ENCODE measurements at places on chromosomes 13 and 19. TPM values are rescaled to one million over a fixed set of nuclear protein-coding genes. Genes with fewer than 3 reads are reported as not detected.

The CGB3 gene
- total RNA-seq: not detected

The ZFR2 gene
- 15.8 TPM for total RNA-seq

The UGGT2 gene
- 60.5 TPM for total RNA-seq

The ZNF491 gene
- 1.1 TPM for total RNA-seq

The IER2 gene
- 99.1 TPM for total RNA-seq

The S1PR4 gene
- 0.24 TPM for total RNA-seq

The CEACAM7 gene
- total RNA-seq: 0.24 TPM

The HPN gene
- total RNA-seq: 16.2 TPM

The SPACA4 gene
- not detected for total RNA-seq

The TLE2 gene
- total RNA-seq: 22.8 TPM

GRCh38 chr19:54339646-54340358, 840 bp upstream of the LILRA4 start:
- no peak overlapping the region for H3K4me3 ChIP-seq
- no peak overlapping the region for H3K27ac ChIP-seq
- no peaks in the 10 kb centered on the region for H3K36me3 ChIP-seq
- no peak for DNase-seq
- no peaks in the 10 kb centered on the region for H3K4me1 ChIP-seq
- no peaks in the 10 kb centered on the region for H3K27me3 ChIP-seq

- no peak overlapping the region for H3K27ac ChIP-seq
- DNase-seq: no peak
- H3K4me1 ChIP-seq: no peaks in the 10 kb centered on the region
These were observed 2.2 kb downstream of the C13orf46 start for GRCh38 chr13:113971471-113972231.

DNA sequence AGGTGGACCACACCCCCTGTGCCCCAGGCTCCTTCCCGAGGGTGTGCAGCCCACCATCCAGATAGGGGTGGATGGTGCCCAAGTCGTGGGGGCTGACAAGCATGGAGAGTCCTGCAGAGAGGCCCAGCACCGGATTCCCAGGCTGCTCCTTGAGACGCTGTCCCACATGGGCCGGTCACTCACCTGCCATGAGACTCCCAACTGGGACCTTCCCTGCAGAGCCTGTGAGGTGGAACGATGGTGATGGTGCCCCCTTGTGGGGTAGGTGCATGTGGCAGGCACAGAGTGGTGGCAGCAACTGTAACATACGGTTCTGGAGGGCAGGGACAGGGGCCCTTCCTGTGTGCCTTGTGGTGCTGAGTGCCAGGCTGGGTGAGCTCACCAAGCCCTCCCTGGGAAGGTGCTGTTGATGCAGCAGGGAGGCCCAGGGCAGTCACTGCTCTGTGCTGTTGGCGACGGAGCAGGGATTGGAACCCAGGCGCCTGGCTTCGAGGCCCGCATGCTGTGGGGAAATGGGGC, 33.1 kb downstream of the PPP1R37 start:
- peak; percentile 94 for DNase-seq
- H3K36me3 ChIP-seq: no peaks in the 10 kb centered on the region
- H3K4me3 ChIP-seq: no peak overlapping the region
- 0 out of 2 replicates have a peak, but pooled peaks cover 2% of the 10 kb centered on the region for H3K4me1 ChIP-seq

- H3K36me3 ChIP-seq: no peaks in the 10 kb centered on the region
- peaks cover 16% of the 10 kb centered on the region for H3K4me1 ChIP-seq
- DNase-seq: no peak
- no peak overlapping the region for H3K27ac ChIP-seq
- no peak overlapping the region for H3K4me3 ChIP-seq
These were observed 153.5 kb downstream of the DLEU7 start for GRCh38 chr13:50690006-50690405.

GRCh38 chr13:90696656-90697055, 650.8 kb upstream of the MIR17HG start:
- no peaks in the 10 kb centered on the region for H3K27me3 ChIP-seq
- H3K4me1 ChIP-seq: no peaks in the 10 kb centered on the region
- H3K4me3 ChIP-seq: no peak overlapping the region

DNA sequence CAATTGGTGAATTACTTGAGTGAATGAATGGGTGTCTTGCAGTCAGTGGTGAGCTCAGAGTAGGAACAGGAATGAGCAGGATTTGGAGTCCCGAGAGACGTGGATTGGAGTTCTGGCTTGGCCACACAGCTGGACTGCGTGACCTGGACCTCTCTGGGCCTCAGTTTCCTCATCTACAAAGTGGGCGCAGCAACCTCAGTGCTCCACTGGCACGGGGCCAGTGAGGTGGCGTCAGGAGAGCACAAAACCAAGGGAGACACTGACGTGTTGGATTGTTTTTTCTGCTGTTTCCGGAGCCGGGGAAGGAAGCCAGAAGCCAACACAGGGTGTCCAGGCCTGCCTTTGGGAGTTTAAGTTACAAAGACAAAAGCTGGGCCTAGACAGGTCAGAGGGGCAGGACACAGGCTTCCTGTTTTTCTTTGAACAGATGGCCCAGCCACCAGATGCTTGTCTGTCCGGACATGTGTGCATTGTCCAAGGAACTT, 6.5 kb upstream of the DOCK6 start:
- no peaks in the 10 kb centered on the region for H3K36me3 ChIP-seq
- H3K27ac ChIP-seq: no peak overlapping the region
- no peak for DNase-seq
- no peaks in the 10 kb centered on the region for H3K4me1 ChIP-seq
- H3K4me3 ChIP-seq: no peak overlapping the region

DNA sequence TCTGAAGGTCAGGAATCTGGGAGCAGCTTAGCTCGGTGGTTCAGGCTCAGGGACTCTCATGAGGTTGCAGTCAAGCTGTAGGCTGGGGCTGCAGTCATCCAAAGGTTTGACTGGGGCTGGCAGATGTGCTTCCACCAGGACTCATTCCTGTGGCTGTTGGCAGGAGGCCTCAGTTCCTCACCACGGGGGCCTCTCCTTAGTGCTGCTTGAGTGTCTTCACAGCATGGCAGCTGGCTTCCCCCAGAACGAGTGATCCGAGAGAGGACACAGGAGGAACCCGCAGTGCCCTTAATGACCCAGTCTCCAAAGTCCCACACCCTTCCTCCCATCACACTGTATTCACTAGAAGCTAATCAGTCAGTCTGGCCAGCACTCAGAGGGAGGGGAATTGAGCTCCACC, 38.7 kb upstream of the EHD2 start:
- no peak overlapping the region for H3K27ac ChIP-seq

GRCh38 chr19:13747098-13747453, 17.2 kb upstream of the MRI1 start:
- no peaks in the 10 kb centered on the region for H3K36me3 ChIP-seq
- H3K27ac ChIP-seq: no peak overlapping the region
- peaks cover 14% of the 10 kb centered on the region for H3K4me1 ChIP-seq
- no peaks in the 10 kb centered on the region for H3K27me3 ChIP-seq

DNA sequence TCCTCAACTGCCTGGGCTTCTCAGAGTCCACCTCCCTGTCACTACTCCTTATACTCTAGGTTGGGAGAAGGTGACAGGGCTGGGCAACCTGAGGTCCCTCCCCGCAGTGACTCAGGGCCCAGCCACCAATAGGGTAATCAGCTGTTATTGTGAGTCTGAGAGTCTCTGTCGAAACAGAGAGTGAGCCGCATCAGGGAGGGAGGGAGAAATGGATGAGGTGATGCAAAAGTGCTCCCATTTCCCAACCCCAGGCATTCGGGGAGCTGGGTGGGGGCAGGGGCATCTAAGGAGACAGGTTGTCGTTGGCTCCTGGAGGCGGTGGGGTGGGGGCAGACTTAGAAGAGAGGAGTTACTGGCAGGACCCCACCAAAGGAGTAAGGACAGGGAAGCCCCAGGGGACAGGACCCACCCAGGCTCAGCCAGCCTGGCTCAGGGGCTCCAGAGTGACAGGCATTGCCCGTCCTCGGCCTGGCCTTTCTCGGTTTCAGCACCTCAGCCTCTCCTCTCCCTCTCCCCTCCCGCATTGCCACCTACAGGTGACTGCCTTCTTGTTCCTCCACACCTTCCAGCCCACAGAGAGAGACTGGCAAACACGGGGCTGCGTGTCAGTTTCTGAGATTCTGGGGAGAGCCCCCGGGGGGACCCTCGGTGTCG, at the start of gene DMKN:
Gene DMKN, minus strand, starts transcription at position 22 of the 654 bp plus-strand sequence. CDS start 174 bp downstream, outside the sequence.
- peaks cover 2% of the 10 kb centered on the region for H3K27me3 ChIP-seq
- H3K4me1 ChIP-seq: peaks cover 19% of the 10 kb centered on the region
- peak within 1 kb of the TSS; percentile 63 for H3K4me3 ChIP-seq
- peak; percentile 61 for DNase-seq
- H3K36me3 ChIP-seq: no peaks in the 10 kb centered on the region
- no peak within 1 kb of the TSS for H3K27ac ChIP-seq

DNA sequence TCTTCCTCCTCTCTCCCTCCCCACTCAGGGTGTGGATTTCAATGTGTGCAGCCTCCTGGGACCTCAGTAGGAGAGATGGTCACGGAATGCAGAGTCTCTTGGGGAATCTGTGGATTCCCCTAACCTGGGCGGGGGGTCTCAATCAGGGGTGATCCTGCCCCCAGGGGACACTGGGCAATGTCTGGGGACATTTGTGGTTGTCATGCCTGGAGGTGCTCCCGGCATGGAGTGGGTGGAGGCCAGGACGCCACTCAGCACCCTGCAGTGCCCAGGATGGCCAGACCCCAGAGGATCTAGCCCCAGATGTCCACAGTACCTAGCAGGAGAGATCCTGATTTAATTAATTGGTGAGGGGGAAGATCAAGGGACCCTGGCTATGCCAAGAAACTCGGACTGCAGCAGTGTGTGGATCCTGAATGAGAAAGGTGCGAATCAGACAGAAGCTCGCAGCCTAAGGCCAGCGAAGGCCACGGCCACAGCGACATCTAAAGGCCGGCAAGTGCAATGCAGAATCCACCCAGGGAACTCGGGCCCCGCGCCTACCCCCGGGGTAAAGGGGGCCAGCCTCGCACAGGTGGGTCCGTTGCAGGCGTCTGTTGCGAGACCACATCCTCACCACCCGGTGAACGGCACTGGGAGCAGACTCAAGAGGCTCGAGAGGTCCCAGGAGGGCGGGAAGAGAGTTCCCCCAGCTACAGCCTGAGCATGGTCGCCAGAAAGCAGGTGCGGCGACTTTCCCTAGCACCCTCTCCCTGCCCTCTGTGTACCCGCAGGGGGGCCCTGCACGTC, 88.8 kb downstream of the GNG7 start:
- no peaks in the 10 kb centered on the region for H3K36me3 ChIP-seq
- no peak overlapping the region for H3K27ac ChIP-seq
- peak; percentile 83 for DNase-seq
- H3K27me3 ChIP-seq: no peaks in the 10 kb centered on the region

DNA sequence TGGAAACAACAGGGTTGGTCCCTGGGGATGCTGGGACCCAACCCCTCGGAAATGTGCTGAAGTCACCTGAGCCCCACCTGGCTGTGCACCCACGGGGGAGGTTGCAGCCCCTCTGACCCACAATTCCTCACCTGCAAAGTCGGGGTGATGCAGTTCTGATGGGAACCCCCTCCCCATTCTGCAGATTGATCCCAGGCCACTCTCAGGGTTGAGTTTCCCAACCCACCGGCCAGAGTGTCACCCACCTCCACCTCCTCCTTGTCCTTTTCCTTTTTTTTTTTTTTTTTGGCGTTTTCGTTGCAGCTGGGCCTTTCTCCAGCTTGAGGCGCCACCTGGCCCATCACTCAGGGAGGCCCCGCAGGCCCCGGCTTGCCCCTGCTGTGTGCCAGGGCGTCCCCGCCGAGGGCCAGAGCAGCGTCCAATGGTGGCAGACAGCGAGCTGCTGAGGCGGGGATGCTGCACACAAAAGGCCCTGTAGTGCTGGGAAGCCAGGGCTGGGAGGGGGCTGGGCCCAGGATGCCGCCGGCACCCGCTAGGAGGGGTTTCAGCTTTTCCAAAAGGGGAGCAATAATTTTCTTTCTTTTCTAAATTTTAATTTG, 4.6 kb downstream of the PIK3R2 start:
- peak; percentile 75 for DNase-seq
- no peaks in the 10 kb centered on the region for H3K36me3 ChIP-seq
- no peaks in the 10 kb centered on the region for H3K27me3 ChIP-seq
- H3K27ac ChIP-seq: peak overlapping the region; percentile 65
- H3K4me1 ChIP-seq: peaks cover 10% of the 10 kb centered on the region

GRCh38 chr13:98199480-98199879, 22.4 kb upstream of the RNF113B start:
- H3K27ac ChIP-seq: peak overlapping the region; percentile 97
- DNase-seq: peak; percentile 56
- H3K4me3 ChIP-seq: peak overlapping the region; percentile 49
- no peaks in the 10 kb centered on the region for H3K36me3 ChIP-seq

GRCh38 chr13:47826471-47826870, 174.6 kb downstream of the SUCLA2 start:
- no peak overlapping the region for H3K27ac ChIP-seq
- no peaks in the 10 kb centered on the region for H3K4me1 ChIP-seq
- no peaks in the 10 kb centered on the region for H3K27me3 ChIP-seq
- H3K4me3 ChIP-seq: no peak overlapping the region
- no peak for DNase-seq

- DNase-seq: no peak
- no peaks in the 10 kb centered on the region for H3K36me3 ChIP-seq
- no peaks in the 10 kb centered on the region for H3K4me1 ChIP-seq
- H3K4me3 ChIP-seq: no peak overlapping the region
- no peaks in the 10 kb centered on the region for H3K27me3 ChIP-seq
These were observed 29.9 kb upstream of the TUBGCP3 start for GRCh38 chr13:112617754-112618375.

DNA sequence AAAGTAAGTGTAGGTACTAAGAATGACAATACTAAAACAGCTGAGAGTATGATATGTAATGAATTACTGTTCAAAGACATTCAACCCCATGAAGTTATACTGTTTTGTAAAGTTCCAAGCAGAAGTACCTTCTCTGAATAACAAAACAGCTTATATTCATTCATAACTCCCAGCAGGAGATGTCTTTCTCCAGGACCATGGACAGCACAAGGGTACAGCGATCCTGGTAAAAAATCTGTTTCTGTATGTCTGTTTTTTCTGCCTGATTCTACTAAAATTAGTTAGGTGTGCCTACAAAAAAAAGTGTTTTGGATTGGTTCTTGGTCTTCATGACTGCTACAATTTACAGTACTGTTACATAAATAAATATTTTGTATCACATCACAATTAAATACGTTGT, 172.5 kb upstream of the SLITRK5 start:
- H3K4me1 ChIP-seq: no peaks in the 10 kb centered on the region
- H3K4me3 ChIP-seq: no peak overlapping the region
- DNase-seq: peak; percentile 42
- H3K27me3 ChIP-seq: no peaks in the 10 kb centered on the region
- no peak overlapping the region for H3K27ac ChIP-seq
- H3K36me3 ChIP-seq: no peaks in the 10 kb centered on the region

DNA sequence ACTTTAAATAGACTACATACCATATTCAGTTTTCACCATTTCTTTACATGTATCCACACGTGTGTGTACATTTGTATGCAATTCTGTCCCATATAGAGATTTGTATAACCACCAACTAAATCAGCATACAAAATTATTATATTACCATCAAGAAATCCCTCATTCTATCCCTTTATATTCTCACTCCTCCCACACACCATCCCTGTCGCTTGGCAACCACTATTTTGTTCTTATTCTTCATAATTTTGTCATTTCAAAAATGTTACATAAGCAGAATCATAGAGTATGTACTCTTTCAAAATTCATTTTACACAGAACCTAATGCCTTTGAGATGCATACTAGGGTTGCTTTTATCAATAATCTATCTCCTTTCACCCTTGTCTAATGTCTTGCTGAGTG, 740.5 kb downstream of the SLITRK5 start:
- H3K27ac ChIP-seq: no peak overlapping the region
- H3K36me3 ChIP-seq: no peaks in the 10 kb centered on the region
- no peaks in the 10 kb centered on the region for H3K27me3 ChIP-seq
- no peak overlapping the region for H3K4me3 ChIP-seq

GRCh38 chr13:59279028-59279427, 884.7 kb downstream of the DIAPH3 start:
- no peak overlapping the region for H3K4me3 ChIP-seq
- peaks cover 20% of the 10 kb centered on the region for H3K27me3 ChIP-seq
- peaks cover 4% of the 10 kb centered on the region for H3K4me1 ChIP-seq
- H3K36me3 ChIP-seq: no peaks in the 10 kb centered on the region

Measured in GM23338 (cell line).